ENCODE measurements at places on chromosomes 6 and 20.
A peak's percentile ranks its signal among the peaks of the same experiment; 100 is the strongest.

DNA sequence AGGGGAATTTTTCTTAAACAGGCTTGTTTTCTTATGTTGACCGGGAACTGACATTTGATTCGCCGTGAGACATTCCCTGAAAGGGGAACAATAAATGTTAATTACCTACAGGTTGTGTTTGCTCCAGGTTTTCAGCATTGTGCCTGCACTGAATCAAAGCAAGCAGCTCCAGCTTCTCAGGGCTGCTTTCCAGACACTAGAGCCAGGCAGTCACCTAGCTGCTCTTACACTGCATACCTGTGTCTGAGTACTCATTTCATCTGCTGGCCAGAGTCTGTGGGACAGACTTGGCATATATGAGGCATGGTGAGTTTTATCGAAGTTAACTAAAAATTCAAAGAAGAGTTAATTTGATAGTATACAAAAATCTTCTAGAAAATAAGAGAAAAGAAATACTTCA lies 951.8 kb upstream of the MAP3K7 start:
- no peak for DNase-seq

DNA sequence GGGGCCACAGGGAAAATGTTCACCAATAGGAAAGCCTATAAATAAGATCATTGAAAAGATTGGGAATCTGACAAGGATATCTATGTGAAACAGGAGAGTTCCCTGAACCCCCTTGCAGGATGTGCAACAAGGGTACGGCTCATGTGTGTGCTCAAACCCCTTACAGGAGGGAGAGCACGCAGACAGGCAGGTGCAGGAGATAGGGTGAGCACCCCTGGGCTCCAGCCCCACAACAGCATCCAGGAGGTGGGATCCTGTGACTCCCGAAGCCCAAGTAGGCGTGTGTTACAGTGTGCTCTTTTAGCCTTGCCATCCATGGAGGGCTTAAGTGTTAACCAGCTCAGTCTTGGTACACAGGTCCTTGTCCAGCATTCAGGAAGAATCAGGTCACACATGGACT lies 204.2 kb downstream of the BMP7 start:
- no peak for DNase-seq

GRCh38 chr20:35902545-35902941 lies 51.8 kb downstream of the SCAND1 start:
- DNase-seq: no peak

GRCh38 chr6:24658573-24659560 lies 7.8 kb downstream of the TDP2 start:
- no peak for DNase-seq

GRCh38 chr20:37526238-37526838 lies 1.3 kb downstream of the BLCAP start:
- DNase-seq: no peak

DNA sequence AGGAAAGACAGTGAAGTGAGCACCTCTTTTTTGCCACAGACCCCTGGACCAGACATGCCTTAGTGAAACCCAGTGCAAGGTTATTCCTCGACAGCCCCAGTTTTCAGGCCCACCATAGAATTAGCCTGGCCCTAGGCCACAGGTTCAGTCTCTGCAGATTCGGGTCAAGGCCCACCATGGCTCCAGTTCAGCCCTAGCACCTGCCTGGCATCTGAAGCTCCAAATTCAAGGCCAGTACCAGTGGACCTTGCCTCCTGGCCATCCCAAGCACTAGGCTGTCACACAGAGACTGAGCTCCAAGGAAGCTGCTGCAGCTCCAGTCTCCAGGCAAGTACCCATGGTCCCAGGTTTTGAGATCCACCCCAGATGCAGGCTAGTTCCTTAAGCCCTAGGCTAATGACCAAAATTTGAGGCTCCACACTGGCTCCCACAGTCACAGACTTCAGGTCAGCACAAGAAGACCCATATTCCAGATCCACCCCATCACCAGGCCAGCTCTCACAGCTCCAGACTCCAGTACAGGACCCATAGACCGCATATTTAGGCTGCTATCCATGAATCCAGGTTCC lies 877.5 kb upstream of the ADGRB3 start:
- DNase-seq: no peak

DNA sequence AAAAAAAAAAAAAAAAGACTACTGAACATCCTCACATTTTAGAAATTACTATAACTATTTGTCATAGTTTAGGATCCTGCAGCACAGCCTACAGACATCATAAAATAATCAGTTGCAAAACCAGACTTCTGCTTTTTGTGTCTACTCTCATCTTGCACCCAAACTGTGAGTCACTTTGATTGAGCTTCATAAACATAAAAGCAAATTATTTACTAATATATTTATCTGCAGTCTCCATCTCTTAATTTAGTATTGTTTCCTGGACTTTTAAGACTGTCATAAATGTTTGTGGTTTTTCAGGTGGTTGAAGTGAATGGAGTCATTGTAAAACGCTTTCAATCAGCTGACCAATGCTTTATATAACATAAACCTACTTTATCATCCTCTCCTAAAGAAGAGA lies 14.8 kb upstream of the CALHM6 start:
- DNase-seq: no peak

GRCh38 chr6:151186306-151186705 lies 53.5 kb upstream of the AKAP12 start:
- DNase-seq: no peak

- DNase-seq: no peak
Measured at GRCh38 chr20:24809606-24810005, 139.5 kb upstream of the CST7 start.

DNA sequence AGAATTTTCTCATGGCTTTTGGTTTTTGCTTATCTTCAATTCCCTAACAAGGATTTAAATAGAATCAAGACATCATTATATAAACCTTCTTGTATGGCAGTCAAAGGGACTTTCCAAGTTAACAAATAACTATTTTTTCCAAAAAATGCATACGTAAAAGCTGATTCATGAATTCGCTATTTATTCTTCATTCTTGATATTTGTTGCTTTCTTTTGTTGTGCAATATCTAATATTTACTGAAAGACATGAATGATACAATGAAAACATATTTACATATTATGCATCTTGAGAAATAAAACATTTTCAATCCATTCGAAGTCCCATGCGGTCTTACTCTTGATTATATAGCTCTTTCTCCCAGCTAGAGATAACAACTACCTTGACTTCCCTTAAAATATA lies 47.0 kb upstream of the SPTLC3 start:
- no peak for DNase-seq

- DNase-seq: no peak
Measured at GRCh38 chr6:6277413-6277812, 43.0 kb downstream of the F13A1 start.

DNA sequence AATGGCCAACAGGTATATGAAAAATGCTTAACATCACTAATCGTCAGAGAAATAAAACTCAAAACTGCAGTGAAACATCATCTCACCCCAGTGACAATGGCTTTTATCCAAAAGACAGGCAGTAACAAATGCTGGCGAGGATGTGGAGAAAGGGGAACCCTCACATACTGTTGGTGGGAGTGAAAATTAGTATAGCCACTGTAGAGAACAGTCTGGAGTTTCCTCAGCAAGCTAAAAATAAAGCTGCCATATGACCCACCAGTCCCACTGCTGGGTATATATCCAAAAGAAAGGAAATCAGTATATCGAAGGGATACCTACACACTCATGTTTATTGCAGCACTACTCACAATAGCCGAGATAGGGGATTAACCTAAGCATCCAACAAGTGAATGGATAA lies 23.4 kb upstream of the INSM1 start:
- DNase-seq: no peak

GRCh38 chr6:43091436-43091991 lies 15.4 kb downstream of the PTK7 start:
- DNase-seq: no peak

GRCh38 chr20:53611449-53611894 lies 17.8 kb upstream of the ZNF217 start:
- DNase-seq: no peak

- no peak for DNase-seq
Measured at GRCh38 chr20:61605862-61606557, 353.9 kb downstream of the CDH4 start.

DNA sequence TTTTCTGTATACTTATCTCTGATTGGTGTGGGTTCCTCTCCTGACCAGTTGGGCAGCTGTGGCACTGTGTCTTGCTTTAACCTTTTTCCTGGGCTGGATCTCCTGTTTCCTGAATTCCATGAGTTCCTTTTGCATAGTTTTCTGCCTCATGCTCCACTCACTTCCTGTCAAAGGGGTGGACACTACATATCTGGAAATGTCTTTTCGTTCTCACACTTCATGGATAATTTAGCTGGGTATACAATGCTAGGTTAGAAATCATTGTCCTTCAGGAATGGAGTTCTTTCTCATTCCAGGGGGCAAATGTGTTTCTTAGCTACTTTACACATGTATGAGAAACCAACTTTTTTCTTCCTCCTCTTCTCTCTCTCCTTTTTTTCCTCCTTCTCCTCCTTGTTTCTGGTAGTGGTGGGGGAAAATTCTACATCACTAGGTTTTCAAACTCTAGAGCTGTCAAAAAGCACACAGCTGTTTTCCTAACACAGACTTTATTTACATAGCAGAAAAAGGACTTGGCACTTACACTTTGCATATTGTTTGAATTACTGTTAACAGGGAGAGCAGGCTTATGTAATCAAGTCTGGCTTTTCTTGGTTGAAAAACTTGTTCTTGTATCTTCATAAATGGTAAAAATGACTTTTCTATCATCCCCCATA lies 9.0 kb upstream of the DDX27 start:
- no peak for DNase-seq

DNA sequence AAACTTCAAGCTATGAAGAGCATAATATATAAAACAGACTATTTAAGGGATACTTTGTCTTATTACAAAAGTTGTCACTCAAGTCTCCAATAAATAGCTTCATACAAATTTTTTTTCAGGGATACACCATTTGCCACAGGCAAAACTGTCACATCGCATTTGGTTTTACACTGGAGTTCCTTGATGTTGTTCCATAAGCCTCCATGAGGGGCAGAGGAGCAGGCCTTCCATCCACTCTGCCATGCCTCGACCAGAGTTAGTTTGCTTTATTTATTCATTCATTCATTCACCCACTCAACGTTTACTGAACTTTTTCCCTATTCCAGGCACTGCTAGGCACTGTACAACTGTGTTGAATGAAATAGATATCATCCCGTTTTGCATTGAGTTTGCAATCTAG lies 246.6 kb downstream of the PHF3 start:
- no peak for DNase-seq

- no peak for DNase-seq
Measured at GRCh38 chr6:36230371-36230770, 33.8 kb downstream of the BRPF3 start.

GRCh38 chr20:13455713-13456112 lies 183.0 kb downstream of the TASP1 start:
- no peak for DNase-seq

DNA sequence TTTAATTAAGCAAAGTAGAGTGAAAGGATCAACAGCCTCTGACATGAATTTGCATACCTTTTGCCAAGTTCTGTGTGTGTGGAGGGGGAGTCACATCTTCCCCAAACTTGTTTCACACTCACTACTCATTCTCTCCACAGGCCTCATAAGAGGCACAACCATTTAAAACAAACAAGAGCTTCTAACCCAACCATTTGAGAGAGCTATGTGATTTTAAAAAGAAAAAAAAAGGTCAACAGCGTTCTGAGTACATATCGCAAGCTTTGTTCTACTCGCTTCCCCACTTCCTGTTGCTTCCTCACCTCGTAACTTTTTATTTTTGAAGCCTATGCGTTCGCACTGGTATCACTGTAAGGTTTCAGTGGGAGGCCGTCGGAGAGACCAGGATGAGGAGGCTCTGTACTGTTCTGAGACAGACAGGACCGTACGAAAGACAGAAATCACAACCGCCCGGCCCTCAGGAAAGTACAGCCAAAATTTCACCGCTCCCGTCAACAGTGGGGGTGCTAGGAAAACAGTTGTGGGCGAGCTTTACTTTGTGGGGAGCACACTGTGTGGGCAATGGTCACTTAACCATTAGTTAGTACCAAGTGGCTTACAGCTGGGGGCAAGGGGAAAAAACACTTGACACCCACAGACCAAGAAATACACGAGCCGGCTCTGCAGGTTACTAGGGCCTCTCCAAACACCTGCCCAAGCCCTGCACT lies 61.3 kb downstream of the TRERF1 start:
- DNase-seq: peak; percentile 93

GRCh38 chr6:3484192-3484591 lies 27.3 kb upstream of the SLC22A23 start:
- no peak for DNase-seq

DNA sequence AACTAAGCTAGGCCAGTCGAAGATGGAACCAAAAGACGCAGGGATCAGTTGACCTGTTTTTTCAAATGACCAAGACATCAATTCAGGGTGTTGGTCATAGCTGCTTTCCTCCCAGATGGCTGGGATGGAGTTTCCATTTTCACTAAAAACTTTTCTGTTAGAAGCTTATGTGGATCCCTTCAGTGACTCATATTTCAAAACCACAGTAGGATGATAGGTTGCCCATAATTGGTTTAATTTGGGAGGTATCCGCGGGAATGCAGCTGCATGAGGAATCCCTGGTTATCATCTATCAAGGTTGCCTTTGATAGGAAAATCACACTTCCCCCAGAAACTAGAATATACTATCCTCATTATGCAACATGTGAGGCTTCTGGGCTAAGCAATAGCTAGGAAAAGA lies 150.9 kb upstream of the MLIP start:
- DNase-seq: no peak

DNA sequence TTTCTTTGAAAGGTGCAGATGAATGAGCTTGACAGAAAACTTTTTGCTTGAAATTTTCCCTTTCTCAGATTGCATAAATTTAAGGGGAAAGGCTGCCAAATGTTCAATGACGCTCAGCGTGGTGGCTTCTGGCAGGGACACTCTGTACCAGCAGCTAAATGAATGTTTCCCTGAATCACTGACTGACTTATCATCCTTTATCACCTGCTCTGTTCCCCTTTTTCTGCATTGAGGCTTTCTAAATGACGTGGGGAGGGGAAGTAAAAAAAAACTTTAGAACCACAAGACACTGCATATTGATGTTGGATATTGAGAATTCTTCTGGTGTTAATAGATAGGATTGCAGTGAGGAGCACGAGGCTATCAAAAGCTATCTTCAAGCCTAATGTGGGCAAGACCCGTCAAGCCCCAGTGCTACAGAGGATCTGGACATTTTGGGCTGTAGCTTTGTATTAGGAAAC lies 46.9 kb upstream of the ENPP5 start:
- peak; percentile 5 for DNase-seq

- DNase-seq: no peak
Measured at GRCh38 chr6:45466686-45467085, 89.0 kb upstream of the SUPT3H start.

DNA sequence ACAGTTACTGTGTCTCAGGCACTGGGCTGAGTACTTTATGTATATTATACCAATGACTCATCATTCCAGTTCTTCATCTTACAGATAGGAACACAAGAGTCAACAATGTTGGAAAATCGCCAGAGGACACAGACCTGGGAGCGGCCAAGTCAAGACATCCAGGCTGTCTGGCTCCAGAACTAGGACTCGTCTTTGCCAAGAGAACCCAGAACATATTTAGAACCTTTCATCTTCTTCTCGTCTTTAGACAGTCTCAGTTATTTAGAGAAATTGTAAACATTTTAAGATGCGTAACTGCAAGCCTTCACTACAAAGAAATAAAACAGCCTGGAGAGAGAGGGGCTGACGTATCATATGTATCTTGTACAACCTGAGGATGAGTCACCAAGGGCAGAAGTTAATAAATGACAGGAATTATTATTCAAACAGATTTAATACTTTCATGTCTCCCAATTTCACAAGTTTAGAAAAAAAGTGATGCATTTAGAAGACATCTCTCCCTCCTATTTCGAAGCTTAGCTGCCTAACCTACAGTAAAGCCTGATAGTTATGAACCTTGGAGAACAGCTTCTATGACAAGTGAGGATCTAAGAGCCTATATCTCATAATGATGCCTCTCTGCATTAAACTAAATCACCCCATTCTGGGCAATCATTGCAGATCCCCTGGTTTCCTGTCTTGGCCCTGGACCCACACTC lies 43.4 kb downstream of the SLC22A3 start:
- DNase-seq: no peak
